ENCODE measurements at places on chromosomes 12 and 14. TPM values are rescaled to one million over a fixed set of nuclear protein-coding genes. Genes with fewer than 3 reads are reported as not detected.

The EXOC3L4 gene
- polyA plus RNA-seq, result 2.1 TPM

The RASSF9 gene
- 18.6 TPM for polyA plus RNA-seq

The MMP17 gene
- polyA plus RNA-seq, result 2.4 TPM

The PTHLH gene
- 1.4 TPM for polyA plus RNA-seq
